Stimulated activated CD8-positive, alpha-beta memory T cell treated with anti-CD3 and anti-CD28 coated beads, Interleukin-2, amount 100 ng/mL, for 1 hour (primary cell): ENCODE measurements at places on chromosomes 13 and 19.

- no peak for DNase-seq
Observed at GRCh38 chr13:40143106-40143505, 487.6 kb downstream of the COG6 start.

DNA sequence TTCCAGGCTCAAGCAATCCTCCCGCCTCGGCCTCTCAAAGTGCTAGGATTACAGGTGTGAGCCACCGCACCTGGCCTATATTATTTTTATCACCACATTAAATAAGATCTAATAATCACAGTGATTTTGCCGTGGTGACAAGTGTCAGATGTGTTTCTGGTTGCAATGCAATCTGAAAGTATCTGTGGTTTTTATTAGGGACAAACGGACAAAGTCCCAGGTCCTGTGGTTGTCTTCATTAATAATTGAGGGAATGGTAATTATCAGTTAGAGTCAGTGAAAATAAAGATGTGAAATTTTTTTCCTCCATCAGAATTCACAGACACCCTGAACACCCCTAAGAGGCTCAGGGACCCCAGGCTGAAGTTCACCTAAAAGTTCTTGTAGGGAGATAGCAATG, 1.3 kb upstream of the TICAM1 start:
- no peak for DNase-seq

GRCh38 chr13:78816154-78816553, 157.2 kb upstream of the OBI1 start:
- no peak for DNase-seq

- DNase-seq, result no peak
Observed at GRCh38 chr19:52527956-52528351, 486 bp downstream of the ZNF808 start.

- DNase-seq, result no peak
Observed at GRCh38 chr19:10286803-10287737, at the start of gene ICAM4. TSS of gene ICAM4 (plus strand) at chr19:10286955. CDS start at chr19:10287013, 58 bp downstream.

- DNase-seq, result no peak
Observed at GRCh38 chr13:50403311-50403710, 388.1 kb downstream of the KCNRG start.

GRCh38 chr19:11400798-11401197, 16.7 kb upstream of the EPOR start:
- DNase-seq, result no peak

- no peak for DNase-seq
Observed at GRCh38 chr19:2278459-2279158, 3.4 kb downstream of the PEAK3 start.

DNA sequence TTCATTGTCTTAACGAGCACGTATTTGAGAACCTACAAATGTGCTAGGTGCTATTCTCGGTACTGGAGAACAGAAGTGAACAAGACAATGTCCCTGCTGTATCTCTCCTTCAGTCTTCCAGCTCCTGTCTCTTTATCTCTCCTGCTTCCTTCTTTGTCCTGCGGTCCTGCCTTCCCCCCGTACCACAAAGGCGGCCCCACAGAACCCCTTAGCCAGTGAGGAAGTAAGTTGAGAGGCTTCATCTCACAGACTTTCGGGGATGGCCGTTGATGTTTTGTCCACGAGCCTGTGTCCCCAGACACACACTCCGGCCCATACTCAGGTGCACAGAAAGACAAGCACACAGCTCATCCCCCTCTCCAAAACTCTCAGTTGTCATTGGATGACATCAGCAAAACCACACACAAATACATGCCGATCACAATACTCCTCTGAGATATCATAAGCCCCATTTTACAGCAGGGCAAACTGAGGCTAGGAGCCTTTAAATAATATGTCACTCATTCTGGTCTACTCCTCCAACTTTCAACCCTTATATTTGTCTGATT, 507 bp upstream of the SWSAP1 start:
- no peak for DNase-seq

DNA sequence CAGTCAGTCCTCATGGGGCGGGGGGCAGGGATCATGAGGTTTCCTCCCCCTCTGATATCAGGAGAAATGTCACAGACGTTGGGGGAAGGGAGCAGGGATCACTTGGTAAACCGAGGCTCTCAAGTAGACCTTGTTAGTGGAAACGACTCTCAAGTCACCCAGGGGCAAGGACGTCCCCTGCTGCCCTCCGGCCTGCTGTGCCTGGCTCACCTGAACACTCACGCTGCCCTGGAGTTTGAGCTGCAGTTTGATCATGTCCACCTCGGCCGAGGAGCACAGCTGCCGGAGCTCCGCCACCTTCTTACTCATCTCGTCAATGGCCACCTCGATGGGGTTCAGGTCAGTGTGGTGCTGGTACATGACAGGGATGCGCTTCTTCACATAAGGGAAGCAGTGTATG, 47.6 kb upstream of the SLC15A1 start:
- no peak for DNase-seq

DNA sequence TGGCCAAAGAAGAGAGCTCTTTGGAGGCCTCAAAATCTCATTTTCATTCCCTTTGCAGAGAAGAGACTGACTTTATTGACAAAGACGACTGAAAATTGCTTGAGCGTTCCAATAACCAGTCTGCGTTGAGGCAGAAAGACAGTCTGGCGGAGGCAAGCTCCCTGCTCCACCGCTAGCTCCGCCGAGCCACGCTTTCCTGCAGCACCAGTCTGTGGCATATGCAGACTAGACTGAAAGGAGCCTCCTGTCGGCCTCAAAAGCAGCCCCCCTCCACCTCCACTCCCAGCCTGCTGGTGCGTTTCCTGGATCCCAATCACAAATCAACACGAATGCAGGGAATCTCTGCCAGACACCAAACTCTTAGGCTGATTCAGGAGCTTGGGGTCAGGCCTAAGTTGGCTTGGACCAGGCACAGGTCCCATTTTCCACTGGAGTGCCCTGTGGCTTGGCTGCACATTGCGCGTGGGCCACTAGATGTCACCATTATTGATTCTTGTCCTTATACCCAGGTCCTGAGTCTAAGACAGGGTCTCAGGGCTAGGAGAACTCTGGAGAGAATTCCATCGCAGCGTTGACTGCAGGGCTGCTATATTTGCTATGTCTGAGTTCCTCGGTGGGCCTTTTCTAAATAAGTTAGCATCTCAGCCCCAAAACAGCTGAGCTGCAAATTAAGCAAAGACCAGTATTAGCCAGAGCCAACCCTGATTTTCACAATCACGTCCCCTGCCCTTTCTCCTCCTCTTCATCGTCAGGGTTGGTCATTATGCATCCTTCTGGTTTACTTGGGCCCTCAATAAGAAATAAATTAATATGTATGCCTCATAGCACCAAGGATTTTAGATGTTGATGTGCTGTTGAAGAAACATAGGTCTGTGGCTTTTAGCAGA, 5.2 kb upstream of the ZNF507 start:
- DNase-seq, result peak; percentile 12

DNA sequence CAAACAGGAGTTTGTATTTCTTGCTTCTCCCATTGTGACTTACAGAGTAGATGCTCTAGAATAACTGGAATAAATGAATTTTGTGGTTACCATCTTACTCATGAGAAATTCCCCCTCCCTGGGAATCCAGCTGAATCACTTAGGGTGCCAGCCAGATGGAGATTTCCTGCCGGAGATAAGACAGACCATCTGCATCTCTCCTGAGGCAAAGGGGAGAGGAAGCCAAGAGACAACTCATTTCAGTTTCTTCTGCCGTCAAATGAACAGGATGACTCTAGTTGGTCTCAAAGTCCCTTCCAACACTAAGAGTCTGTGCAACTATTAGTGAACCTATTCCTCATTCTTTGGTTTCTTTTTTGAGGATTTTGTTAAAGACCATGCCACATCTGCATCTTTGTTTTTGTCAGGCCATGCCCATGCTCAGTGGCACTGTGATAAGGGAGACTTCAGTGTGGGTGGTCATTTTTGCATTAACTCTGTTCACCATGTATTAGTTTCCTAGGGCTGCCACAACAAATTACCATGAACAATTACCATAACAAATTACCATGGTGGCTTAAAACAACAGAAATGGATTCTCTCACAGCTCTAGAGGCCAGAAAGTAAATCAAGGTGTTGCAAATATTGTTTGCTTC, 112.8 kb downstream of the NDFIP2 start:
- DNase-seq, result no peak

DNA sequence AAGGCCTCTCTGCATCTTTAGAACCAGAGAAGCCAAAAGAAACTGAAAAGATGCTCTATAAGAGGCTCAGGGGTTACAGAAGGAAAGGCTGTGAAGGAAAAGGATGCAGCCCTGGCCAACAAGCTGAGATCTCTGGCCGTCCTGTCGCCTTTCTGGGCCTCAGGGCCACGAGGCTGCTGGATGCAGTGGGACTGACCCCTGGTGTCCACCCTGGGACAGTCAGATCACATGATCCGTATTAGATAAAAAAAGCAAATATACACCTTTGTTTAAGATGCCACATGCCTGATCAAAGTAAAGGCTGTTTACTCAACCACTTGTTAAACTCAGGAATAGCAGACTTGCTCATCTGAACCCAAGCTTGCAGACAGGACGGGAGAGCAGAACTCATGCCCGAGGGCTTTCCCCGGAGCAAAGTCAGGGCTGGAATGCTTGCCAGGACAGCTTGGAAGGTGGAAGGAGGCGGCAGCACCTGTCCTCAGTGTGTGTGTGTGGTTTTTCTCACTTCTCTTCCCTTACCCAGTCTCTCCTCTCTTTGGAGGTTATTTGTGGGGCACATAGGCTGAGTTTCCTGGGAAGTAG, 206.5 kb upstream of the TSHZ3 start:
- no peak for DNase-seq

DNA sequence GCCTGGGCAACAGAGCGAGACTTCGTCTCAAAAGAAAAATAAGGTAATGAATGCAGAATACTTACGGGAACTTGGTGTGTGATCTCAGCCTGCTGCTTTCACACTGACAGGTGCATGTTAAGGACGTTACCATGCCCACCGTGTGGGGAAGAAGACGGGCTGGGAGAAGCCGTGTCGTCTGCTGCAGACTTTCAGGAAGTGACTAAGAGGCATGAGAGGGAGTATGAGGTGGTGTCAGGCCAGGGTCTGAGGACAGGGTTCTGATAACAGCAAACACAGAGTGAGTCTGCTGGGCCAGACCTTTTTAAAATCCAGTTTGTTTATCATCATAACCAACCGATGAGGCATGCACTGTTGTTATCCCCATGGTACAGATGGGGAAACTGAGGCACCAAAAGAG, 13.6 kb upstream of the GALP start:
- no peak for DNase-seq

- no peak for DNase-seq
Observed at GRCh38 chr13:36385489-36385888, 39.3 kb upstream of the SPART start.

- no peak for DNase-seq
Observed at GRCh38 chr13:42189061-42189460, 82.9 kb upstream of the AKAP11 start.

DNA sequence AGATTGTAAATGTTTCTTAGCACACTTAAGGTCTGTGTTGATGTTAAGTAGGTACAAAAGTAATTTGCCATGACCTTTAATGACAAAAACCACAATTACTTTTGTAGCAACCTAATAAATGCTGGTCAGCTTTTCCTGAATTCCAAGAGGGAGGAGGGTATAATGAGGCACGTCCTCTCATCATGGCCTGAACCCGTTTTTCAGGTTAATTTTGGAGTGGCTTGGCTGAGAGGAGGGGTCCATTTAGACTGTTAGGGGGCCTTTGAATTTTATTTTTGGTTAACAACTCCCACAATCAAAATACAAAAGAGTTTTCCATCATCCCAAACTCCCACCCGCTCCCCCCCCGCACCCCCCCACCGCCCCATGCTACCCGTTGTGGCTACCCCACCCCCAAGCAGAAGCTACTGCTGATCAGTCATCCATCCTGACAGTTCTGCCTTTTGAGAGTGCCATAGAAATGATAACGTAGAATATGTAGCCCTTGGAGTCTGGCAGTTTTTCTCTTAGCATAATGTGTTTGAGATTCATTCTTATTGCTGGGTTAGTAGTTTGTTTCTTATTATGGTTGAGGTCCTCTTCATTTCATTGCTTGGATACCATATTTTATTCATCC, 14.4 kb upstream of the PLEKHF1 start:
- DNase-seq, result no peak

DNA sequence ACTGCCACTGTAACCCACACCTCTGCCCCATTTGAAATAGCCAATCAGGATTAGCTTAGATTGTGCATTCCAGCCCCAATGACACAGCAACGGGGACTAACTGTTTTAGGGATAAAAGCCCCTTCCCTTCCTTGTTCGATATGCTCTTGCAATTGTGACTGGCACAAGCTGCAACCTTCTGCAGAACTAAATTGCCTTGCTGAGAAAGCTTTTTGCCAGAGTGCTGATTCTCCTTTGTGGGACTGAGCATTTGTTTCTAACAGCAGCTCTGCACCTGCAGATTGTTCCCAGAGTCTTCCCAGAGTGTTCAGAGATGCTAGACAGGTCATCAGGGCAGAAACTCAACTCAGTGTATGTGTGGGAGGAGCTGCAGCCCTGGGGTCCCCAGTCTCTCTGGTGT, 115.8 kb downstream of the ZNF675 start:
- no peak for DNase-seq

- peak; percentile 9 for DNase-seq
Observed at GRCh38 chr13:28324181-28324789, 170.6 kb downstream of the FLT1 start.

DNA sequence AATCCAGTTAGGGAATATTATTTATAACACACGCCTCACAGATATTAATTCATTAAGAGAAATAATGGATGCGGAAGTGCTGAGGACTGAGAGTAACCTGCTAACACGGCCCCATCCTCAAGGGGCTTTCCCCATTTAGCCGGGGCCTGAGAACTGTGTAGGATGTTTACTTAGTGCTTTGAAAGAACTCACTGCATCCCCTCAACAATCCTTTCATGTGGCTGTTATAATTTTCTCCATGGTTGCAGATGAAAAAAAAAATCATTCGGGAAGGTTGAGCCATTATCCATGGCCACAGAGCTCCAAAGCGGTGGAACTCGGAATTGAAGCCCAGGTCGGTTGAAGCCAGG, 98.2 kb downstream of the ING1 start:
- no peak for DNase-seq

- DNase-seq, result no peak
Observed at GRCh38 chr19:10424011-10424637, 3.8 kb downstream of the PDE4A start.

- no peak for DNase-seq
Observed at GRCh38 chr19:40553885-40554857, 22.5 kb upstream of the SHKBP1 start.

GRCh38 chr13:35690581-35691207, 214.2 kb upstream of the MAB21L1 start:
- no peak for DNase-seq

DNA sequence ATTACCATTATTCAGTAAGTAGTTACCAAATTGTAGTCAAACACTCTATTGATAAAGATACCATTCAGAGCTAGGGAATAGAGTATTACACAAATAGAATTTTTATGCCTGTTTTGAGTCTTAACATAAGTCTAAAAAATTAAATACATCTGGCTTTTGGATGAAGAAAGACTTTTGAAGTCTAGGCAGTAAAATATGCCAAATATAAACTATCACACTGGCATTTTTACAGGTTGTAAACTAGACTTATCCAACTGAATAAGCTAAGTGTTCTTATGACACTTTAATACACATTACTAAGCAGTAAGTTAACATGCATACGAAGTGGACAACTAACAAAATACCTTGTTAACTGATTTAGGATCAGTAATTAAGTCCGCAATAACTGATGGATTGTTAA, 108.9 kb downstream of the MAB21L1 start:
- no peak for DNase-seq

- DNase-seq, result no peak
Observed at GRCh38 chr13:88115976-88116375, 444.8 kb downstream of the SLITRK5 start.

GRCh38 chr13:21060338-21061028, 903 bp downstream of the LATS2 start:
- no peak for DNase-seq

- no peak for DNase-seq
Observed at GRCh38 chr19:1907563-1908363, 2.6 kb downstream of the ADAT3 start.
